ENCODE measurements at places on chromosomes 3 and 15.
A peak's percentile ranks its signal among the peaks of the same experiment; 100 is the strongest.

DNA sequence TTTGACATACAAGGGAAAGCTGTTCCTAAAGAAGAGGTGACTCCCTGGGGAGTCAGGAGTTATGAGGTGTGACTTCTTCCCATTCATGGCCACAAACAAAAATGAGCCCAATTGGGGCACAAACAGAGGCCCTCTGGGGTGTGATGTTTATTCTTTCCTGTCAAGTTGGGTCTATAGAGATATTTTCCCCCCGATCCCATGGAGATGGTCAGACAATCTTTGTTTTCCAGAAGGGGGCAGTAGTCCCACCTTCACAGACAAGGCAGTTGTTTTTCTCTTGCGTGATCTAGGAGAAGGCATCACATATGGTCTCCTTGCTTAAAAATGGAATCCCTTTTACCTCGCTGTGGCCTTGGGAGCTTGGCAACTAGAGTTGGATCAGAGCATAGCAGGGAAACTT, 110.3 kb downstream of the MFSD1 start:
- no peak for DNase-seq

- DNase-seq = no peak
Observed at GRCh38 chr15:67900621-67901147, 60.8 kb upstream of the RNU6-1 start.

GRCh38 chr15:65101411-65101890, 13.5 kb downstream of the UBAP1L start:
- peak; percentile 45 for DNase-seq

DNA sequence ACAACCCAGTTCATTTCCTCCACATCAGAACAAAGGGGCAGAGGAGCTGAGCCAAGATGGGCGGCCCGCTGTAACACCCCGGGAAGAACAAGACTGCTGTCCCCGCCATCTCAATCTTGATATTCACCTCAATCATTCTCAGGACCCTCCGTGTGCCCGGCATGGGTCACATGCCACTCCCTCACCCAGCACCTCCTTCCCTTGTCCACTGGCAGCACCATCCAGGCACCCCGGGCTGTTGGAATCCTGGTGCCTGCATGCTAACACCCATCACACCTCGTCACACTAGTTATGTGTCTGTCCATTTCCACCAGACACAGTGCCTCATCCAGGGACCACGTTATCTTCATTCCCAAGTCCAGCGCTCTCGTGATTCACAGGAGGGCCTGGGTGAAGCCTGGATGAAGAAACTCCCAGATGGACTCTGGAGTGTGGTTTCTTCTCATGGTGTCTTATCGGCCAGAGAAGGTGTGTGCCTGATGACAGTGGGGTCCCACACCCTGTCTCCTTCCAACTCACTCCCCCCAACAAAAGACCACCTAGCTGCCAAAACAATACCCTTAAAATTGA, 16.7 kb downstream of the MEGF11 start:
- no peak for DNase-seq

DNA sequence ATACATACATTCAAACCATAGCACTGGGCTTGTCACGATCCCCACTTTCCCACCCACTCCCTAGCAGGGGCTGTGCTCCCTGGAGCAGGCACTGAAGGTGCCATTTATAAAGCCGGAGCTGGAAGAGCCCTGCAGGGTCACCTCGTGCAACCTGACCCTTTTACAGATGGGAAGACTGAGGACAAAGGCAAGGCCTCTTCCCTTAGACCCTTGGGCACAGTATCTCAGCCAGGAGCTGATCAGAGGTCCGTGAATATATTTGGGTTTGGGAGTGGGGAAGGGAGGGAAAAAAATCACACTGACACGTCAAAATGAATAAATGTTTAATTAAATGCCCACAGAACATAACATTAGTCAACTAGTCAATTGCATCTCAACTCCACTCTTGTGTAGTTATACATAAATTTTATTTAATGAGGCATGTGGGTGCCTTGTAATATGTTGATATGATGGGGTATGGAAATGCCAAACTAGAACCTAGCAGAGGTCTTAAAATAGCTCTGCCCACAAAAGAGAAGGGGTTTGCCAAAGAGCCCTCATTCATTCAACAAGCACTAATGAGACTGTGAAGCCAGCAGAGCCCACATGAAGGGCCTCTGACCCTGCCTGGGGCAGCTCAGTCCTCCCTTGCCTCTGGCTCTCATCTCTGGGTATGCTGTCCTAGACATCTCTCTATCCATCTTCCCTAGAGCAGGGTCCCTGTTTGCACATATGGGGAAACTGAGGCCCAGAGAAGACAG, 119.4 kb downstream of the NUP210 start:
- no peak for DNase-seq

DNA sequence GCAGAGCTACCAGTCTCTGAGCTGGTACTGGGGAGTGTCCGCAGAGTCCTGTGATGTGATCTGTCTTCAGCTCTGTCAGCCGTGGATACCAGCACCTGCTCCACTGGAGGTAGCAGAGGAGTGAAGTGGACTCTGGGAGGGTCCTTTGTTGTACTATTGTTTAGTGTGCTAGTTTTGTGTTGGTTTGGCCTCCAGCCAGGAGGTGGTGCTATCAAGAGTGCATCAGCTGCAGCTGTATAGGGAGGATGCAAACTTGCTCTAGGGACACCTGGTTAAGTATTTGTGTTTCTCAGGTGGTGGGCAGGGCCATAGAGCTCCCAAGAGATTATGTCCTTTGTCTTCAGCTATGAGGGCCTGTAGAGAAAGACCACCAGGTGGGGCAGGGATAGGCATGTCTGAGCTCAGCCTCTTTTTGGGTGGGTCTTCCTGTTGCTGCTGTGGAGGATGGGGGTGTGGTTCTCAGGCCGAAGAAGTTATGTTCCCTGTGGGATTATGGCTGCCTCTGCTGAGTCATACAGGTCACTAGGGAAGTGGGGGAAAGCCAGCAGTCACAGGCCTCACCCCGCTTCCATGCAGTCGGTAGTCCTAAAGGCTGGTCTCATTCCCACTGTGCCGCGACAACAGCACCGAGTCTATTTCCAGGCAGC, 443.2 kb upstream of the TBL1XR1 start:
- DNase-seq = no peak

GRCh38 chr3:195135917-195136316, 135.0 kb downstream of the XXYLT1 start:
- DNase-seq = no peak

GRCh38 chr3:196971094-196971698, 2.6 kb upstream of the PIGZ start:
- DNase-seq = no peak

DNA sequence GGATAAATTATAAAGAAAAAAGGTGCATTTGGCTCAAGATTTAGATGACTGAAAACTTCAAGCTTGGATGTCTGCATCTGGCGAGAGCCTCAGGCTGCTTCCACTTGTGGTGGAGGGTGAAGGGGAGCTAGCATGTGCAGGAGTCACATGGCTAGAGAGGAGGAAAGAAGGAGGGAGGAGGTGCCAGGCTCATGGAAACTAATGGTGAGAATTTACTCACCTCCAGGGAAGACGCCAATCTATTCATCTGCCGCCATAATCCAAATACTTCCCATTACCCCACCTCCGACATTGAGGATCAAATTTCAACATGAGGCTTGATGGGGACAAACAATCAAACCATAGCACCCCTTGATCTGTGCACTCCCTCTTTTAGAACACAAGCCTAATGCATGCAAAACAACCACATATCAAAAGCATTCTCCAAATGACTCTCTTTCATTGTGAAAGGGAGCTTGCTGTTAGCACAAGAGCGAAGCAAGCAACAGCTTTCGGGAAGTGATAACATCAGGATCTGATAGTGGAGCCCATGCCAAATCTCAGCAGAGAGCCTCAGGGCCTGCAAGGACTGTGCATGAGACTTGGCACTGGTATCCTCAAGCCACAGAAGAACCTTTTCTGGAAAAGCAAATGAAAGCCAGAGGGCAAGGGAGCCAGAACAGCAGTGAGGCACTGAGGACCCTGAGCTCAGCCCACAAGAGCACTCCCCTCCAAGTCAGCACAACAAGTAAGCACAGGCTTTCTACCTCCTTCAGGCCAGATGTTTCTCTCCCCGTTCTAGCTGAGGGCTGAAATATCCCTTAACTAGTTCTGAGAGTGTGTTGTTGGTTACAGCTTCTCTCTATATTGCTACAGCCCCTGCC, 50.2 kb upstream of the THBS1 start:
- no peak for DNase-seq

Measured in astrocyte of the spinal cord (primary cell).